ENCODE measurements at places on chromosomes 12 and 14.

GRCh38 chr12:15214851-15215601, 6.2 kb downstream of the RERG start:
- no peak for DNase-seq

DNA sequence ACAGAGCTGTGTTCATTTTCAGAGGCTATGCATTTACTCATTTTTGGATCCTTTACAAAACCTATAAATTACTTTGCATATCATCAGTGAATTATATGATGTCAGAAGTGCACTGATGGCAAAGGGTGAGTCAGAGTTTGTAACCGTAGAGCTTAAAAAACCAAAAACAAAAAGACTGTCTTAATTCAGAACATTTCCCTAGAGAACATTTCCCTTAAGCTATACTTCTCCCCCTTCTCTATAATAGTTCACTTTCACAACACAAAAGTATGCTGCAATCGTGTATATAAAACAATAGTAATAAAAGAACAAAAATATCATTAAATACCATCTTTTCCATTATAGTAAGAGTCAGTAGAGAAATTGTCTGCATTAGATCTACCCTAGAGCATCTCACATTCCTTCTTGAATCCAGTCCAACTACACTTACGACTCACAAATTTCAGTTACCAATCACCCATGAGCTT, 934.9 kb downstream of the LRFN5 start:
- DNase-seq = no peak

DNA sequence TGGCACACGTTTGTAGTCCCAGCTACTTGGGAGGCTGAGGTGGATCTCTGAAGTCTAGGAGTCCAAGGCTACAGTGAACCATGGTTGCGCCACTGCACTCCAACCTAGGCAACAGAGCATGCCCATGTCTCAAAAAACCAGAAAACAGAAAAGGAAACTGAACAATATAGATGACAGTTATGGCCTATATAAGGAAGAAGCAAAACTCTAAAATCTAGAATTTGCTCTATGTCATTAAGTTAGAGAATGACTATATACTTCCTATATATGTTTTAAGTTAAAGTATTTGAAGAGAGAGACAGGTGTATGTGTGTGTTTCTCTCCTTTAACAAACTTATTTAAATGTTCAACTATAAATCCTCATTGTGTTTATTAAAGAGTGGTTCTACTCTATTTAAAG, 65.8 kb downstream of the MNAT1 start:
- no peak for DNase-seq

DNA sequence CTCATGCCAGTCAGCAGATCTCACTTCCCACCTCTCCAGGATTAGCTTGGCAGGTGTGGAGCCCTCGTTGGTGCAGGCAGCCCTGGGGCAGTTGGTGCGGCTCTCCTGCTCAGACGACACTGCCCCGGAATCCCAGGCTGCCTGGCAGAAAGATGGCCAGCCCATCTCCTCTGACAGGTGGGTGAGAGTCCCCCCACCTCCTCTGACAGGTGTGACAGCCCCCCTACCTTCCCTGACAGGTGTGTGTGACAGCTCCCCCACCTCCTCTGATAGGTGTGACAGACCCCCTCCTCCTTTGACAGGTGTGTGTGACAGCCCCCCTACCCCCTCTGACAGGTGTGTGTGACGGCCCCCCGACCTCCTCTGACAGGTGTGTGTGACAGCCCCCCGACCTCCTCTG, 26.3 kb downstream of the PAPLN start:
- no peak for DNase-seq

- DNase-seq = no peak
Measured at GRCh38 chr14:64800000-64800399, 79.7 kb downstream of the SPTB start.

Measured in right hindlimb (tissue), 1 donor.